ENCODE measurements at places on chromosomes 5 and 9. TPM values are rescaled to one million over a fixed set of nuclear protein-coding genes. Genes with fewer than 3 reads are reported as not detected.

DNA sequence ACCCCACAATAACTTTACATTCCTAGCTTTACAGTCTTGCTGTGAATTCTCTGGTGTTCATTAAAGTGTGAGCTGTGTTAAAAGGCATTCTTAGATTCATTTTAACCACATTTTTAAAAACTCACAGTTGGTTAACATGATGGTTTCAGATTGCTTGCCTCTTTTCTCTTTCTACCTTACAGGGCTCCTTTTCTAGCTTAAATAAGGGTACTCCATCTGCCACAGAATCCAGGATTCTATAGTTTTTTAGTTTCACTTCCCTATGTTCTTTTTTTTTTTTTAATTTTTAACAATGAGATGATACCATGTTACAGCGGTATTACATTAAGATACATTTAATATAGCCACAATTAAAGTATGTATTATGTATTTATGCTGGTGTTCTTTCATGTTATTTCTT lies 3.9 kb upstream of the FBXO4 start:
- H3K36me3 ChIP-seq = peaks cover 56% of the 10 kb centered on the region
- no peak for DNase-seq
- H3K27me3 ChIP-seq = no peaks in the 10 kb centered on the region
- H3K4me1 ChIP-seq = peaks cover 5% of the 10 kb centered on the region

DNA sequence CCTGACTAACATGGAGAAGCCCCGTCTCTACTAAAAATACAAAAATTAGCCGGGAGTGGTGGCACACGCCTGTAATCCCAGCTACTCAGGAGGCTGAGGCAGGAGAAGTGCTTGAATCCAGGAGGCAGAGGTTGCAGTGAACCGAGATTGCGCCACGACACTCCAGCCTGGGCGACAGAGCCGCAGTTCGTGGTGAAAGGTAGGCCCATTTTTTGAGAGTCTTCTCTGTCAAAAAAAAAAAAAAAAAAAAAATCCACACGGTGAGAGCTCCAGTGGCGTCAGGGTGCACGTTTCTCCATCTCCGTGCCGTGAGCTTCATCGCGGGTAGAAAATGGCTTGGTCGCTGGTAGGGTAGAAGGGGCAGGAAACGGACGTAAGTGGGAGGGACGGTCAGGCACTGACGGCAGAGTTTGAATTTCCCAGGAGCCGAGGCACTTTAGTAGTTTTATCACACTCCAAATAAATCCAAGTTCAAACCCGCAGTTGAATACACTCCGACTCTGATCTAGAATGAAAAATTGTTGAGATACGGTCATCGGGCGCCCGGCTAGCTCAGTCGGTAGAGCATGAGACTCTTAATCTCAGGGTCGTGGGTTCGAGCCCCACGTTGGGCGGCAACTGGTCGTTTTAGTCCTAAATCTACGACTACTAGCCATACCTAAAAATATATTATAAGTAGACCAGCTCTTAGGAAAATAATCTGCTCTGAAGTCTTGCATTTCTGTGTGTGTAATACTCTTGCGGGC lies 2.4 kb upstream of the TRIM7 start:
- no peaks in the 10 kb centered on the region for H3K36me3 ChIP-seq
- peak; percentile 86 for DNase-seq
- H3K4me3 ChIP-seq = peak overlapping the region; percentile 66
- H3K27me3 ChIP-seq = no peaks in the 10 kb centered on the region

DNA sequence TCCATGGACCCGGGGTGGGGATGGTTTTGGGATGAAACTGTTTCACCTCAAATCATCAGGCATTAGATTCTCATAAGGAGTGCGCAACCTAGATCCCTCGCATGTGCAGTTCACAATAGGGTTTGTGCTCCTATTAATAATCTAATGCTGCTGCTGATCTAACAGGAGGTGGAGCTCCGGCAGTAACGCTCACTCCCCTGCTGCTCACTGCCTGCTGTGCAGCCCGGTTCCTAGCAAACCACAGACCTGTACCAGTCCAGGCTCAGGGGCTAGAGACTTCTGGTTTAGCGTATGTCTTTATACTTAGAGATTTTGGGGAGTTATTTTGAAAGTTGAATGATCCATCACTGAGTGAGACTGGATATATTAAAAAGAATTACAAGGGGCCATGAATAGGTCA lies 50.2 kb downstream of the RICTOR start:
- H3K27ac ChIP-seq = no peak overlapping the region
- H3K27me3 ChIP-seq = no peaks in the 10 kb centered on the region
- DNase-seq = no peak

DNA sequence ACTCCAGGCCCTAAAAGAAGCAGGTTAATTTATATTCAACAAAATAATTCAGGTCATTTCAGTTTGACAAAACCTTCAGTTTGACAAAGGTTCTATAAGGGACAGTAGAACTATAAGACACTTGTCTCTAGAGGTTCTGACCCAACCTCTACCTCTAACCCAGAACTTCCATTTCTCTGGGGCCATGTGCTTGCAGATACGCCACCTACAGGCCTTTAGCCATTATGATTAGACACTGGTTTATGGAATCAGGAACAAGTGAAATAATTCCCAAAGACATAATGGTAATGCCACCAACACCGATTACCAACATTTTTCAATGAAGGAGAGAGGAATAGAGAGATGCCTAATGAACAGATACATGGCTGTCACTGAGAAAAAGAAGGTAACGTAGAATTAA lies 733.9 kb downstream of the PRELID2 start:
- DNase-seq = no peak
- no peak overlapping the region for H3K27ac ChIP-seq
- no peaks in the 10 kb centered on the region for H3K27me3 ChIP-seq
- H3K36me3 ChIP-seq = no peaks in the 10 kb centered on the region
- H3K4me3 ChIP-seq = no peak overlapping the region

TJP2 gene
- 131 TPM for total RNA-seq

- H3K4me1 ChIP-seq = no peaks in the 10 kb centered on the region
- no peaks in the 10 kb centered on the region for H3K27me3 ChIP-seq
Observed at GRCh38 chr9:135584934-135585333, 23.4 kb downstream of the PAEP start.

ZFP2 gene
- total RNA-seq = 2.1 TPM

- no peak overlapping the region for H3K4me3 ChIP-seq
- H3K4me1 ChIP-seq = no peaks in the 10 kb centered on the region
- H3K27me3 ChIP-seq = no peaks in the 10 kb centered on the region
- no peaks in the 10 kb centered on the region for H3K36me3 ChIP-seq
- no peak overlapping the region for H3K27ac ChIP-seq
Observed at GRCh38 chr9:40909821-40910220, 218.7 kb downstream of the FOXD4L6 start.

DNA sequence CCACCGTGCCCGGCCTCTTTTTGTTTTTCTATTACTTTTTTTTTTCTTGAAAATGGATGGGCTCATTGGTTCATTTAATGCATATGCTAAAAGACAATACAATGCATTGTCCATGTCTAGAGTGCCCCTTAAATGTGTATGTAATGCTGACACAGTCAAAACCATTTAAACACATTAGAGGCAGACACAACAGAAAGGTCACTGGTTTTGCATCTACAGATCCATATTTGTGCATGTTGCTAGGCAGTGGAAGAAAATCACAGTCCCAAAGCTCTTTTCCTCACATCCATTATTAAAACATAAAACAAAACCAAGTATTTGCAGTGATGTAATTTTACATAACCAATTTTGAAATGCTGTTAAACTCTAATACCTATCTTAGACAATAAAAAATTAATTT lies 389.0 kb downstream of the TAF11L14 start:
- no peak overlapping the region for H3K4me3 ChIP-seq
- H3K27me3 ChIP-seq = no peaks in the 10 kb centered on the region
- no peaks in the 10 kb centered on the region for H3K36me3 ChIP-seq
- H3K27ac ChIP-seq = no peak overlapping the region
- no peak for DNase-seq

DNA sequence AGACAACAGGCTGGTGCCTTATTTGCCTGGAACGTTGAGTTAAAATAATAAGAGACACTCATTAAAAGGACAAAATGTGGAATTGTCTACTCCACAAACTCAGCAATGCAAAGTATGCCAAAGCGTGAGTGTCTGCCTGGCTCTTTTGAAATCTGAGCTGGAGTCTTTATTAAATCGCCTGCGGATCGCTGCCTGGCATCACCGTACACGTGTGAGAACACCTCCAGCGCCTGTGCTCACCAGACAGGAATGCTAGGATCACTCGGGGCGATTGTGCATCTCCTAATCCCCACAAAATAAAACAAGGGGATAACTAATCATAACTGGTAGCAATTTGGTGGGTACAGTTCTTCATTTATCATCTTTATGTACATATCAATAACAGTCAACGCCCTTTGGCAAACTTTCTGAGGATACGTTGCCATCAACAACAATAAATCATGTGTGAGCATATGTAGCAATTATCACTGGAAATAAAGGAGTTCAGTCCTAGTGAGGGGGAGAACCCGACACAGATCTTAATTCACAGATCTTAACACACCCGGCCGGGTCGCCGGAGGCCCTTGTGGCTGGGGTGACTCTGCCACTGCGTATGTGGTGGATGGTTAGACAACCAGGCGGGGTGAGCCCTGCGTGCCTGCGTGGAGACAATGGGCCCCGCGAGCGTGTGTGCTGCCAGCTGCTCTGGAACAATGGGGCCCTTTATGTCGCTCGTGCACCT lies 284.9 kb upstream of the IRX1 start:
- H3K4me1 ChIP-seq = no peaks in the 10 kb centered on the region
- no peaks in the 10 kb centered on the region for H3K36me3 ChIP-seq
- no peak overlapping the region for H3K4me3 ChIP-seq
- no peak for DNase-seq
- H3K27ac ChIP-seq = no peak overlapping the region

PCDHGB4 gene
- 4.2 TPM for total RNA-seq

- no peaks in the 10 kb centered on the region for H3K36me3 ChIP-seq
- peaks cover 16% of the 10 kb centered on the region for H3K27me3 ChIP-seq
- peak; percentile 19 for DNase-seq
- no peak overlapping the region for H3K27ac ChIP-seq
- H3K4me1 ChIP-seq = no peaks in the 10 kb centered on the region
Observed at GRCh38 chr5:3120028-3120427, 368.6 kb upstream of the IRX2 start.

DNA sequence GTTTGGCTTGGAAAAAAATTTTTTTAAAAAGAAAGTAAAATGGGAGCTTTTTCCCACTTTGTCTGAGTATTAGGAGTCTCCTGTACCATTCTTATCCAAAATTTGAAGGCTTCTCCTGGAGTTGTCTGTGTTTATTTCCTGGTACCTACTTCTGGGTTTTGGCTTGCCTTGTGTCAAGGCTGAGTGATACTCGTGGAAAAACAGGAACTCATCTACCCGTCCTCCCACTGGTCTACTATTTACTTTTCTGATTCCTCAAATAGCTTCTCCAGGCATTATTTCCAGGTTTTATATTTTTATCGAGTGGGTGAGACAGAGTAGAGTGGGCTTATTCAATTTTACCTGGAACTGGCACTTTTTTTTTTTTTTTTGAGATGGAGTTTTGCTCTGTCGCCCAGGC lies 99.4 kb downstream of the RMI1 start:
- no peak overlapping the region for H3K4me3 ChIP-seq
- H3K4me1 ChIP-seq = peaks cover 3% of the 10 kb centered on the region
- no peaks in the 10 kb centered on the region for H3K27me3 ChIP-seq

- H3K27me3 ChIP-seq = no peaks in the 10 kb centered on the region
- H3K27ac ChIP-seq = no peak overlapping the region
- DNase-seq = no peak
- H3K36me3 ChIP-seq = no peaks in the 10 kb centered on the region
- H3K4me1 ChIP-seq = no peaks in the 10 kb centered on the region
Observed at GRCh38 chr9:122498883-122499288, 11.7 kb upstream of the OR1J2 start.

- no peak overlapping the region for H3K27ac ChIP-seq
- no peak overlapping the region for H3K4me3 ChIP-seq
- H3K27me3 ChIP-seq = no peaks in the 10 kb centered on the region
- H3K36me3 ChIP-seq = no peaks in the 10 kb centered on the region
- DNase-seq = no peak
- H3K4me1 ChIP-seq = no peaks in the 10 kb centered on the region
Observed at GRCh38 chr5:128766406-128766805, 198.9 kb upstream of the SLC27A6 start.

GRCh38 chr9:32398207-32398606 lies 13.8 kb downstream of the ACO1 start:
- no peak overlapping the region for H3K4me3 ChIP-seq
- H3K27ac ChIP-seq = no peak overlapping the region
- no peaks in the 10 kb centered on the region for H3K36me3 ChIP-seq
- peaks cover 9% of the 10 kb centered on the region for H3K4me1 ChIP-seq
- H3K27me3 ChIP-seq = no peaks in the 10 kb centered on the region

GRCh38 chr9:33852216-33852826 lies 35.4 kb downstream of the UBE2R2 start:
- no peaks in the 10 kb centered on the region for H3K36me3 ChIP-seq
- no peak overlapping the region for H3K4me3 ChIP-seq
- H3K4me1 ChIP-seq = peaks cover 32% of the 10 kb centered on the region
- H3K27ac ChIP-seq = no peak overlapping the region

- H3K27me3 ChIP-seq = no peaks in the 10 kb centered on the region
- H3K4me3 ChIP-seq = no peak overlapping the region
- peaks cover 4% of the 10 kb centered on the region for H3K4me1 ChIP-seq
- no peak for DNase-seq
Observed at GRCh38 chr9:84305497-84306131, 34.9 kb downstream of the SLC28A3 start.

GRCh38 chr9:86082870-86083269 lies 16.5 kb downstream of the GOLM1 start:
- H3K27ac ChIP-seq = no peak overlapping the region
- no peaks in the 10 kb centered on the region for H3K36me3 ChIP-seq
- H3K4me1 ChIP-seq = no peaks in the 10 kb centered on the region
- no peak for DNase-seq
- H3K4me3 ChIP-seq = no peak overlapping the region

PCDHGB5 gene
- total RNA-seq = 11.0 TPM

POU5F2 gene
- total RNA-seq = 1.6 TPM

DNA sequence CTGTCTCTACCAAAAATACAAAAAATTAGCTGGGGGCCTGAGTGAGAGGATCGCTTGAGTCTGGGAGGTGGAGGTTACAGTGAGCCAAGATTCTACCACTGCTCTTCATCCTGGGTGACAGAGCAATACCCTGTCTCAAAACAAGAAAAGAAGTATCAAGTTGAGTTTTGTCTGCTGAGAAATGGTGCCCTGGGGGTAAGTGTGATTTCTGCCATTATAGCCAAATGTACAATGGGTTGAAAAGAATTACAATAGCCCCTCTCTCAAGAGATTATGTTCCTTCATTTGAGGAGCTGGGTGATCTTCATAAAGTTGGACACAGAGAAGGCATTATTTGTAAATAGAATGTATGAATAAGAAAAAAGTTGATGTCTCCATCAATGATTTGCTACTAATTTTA lies 189.4 kb downstream of the GOLPH3 start:
- no peak for DNase-seq
- no peaks in the 10 kb centered on the region for H3K27me3 ChIP-seq
- H3K4me3 ChIP-seq = no peak overlapping the region
- H3K4me1 ChIP-seq = peaks cover 14% of the 10 kb centered on the region

All from upper lobe of right lung (tissue), 1 donor.